RPMI7951 (cell line): ENCODE measurements at places on chromosomes 11 and 22.

GRCh38 chr11:134835561-134835960 lies 423.5 kb upstream of the B3GAT1 start:
- DNase-seq: no peak

DNA sequence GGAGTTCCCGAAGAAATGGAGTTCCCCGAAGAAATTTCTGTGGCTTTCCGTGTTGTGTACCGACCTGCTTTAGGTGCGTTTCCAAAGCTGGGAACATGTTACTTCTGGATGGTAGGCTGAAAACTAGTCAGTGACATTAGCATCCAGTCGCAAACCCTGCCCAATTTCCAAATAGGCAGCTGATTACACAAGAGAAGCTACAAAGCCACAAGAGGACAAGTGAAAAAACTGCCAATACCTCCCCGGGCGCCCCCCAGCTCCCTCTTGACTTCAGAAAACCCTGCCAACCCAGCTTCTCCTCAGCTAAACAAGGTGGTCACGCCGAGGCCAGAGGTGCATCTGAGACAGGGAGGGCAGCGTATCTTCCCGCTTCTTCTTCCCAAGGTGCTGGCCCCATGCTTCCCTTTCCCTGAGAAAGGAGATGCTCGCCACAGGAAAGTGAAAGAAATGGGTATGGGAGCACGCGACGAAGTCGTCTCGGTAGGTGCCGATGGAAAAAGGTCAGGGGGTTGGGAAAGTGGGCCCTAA lies 551 bp downstream of the AGBL2 start:
- peak; percentile 4 for DNase-seq

GRCh38 chr11:24859801-24860300 lies 363.0 kb downstream of the LUZP2 start:
- DNase-seq: no peak

DNA sequence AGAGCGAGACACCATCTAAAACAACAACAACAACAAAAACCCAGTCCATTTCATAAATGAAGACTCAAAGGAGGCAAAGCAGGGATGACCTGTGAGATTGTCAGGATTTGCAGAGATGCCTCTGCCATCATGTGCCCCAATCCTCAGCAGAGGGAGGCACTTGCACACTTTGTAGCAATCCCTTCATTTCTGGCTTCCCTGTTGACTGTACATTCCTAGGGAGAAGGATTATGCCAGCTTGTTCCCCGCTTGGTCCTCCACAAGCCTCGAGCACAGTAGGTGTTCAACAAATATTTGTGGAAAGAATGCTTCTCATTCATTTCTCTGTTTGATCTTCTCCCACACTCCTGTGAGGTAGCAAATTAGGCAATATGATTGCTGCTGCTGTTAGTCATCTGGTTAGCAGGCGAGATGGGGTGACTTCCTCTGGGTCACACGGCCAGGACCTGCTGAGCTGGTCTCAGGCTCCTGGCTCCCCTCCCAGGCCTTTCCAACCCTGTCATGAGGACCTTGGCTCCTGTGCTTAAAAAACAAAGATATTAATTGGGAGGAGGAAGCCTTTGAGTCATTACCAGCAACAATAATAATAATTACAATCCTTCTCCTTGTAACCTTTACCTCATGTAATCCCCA lies 34.1 kb downstream of the LIF start:
- peak; percentile 96 for DNase-seq

- DNase-seq: peak; percentile 32
These were observed 75.9 kb downstream of the LDLRAD3 start for GRCh38 chr11:36019722-36020121.

DNA sequence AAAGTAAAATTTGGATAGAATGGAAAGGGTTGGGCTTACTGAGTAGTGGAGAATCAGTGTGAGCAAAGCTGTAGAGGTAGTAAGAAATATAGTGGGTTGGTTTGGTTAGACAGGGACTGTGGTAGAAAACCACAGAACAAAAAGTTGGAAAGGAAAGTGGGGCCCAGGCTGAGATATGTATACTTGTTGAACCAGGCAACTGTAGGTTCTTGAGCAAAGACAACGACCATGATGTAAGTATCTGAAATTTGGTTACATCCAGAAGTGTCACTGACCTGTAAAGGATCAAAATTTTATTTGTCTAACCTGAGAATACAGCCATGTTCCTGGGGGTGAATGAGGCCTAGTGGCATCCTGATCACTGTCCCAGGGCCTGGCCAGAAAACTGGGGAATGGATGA lies 114.1 kb downstream of the STIM1 start:
- no peak for DNase-seq

DNA sequence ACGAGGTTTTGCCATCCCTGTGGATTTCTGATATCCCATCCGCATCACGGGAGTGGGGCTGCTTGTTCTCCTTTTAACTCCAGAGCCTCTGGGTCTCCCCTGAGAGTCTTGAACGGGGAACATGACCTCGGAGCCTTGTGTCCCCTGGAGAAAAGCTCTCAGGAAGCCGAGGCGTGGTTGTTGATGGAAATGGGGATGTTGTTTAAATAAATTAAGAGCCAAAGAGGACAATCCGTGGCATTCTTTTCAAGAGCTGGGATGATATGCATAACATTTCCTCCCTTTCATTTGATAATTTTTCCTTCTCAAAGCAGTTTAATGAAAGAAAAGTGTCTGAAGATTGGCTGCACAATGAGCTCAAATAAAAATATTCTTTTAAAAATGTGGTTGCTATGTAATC lies 14.2 kb downstream of the TSPAN18 start:
- no peak for DNase-seq
